ENCODE measurements at places on chromosomes 16 and 17.

DNA sequence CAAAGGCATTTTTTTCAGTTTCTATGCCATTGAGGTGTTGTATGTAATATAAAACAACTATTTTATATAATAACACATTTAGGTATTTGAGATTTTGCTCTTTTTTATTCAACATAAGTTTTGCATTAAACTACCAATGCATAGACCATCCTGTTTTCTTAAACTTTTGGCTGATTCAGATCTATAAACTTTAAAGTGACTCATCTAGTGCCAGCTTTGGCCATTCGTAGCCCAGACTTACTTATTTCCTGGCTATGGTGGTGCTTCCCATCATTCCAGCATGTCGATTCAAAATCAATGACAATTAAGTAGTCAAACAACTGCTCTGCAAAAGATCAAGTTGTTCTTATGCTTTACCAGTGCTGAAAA is 3.1 kb downstream of the ERI2 start:
- no peak for DNase-seq

DNA sequence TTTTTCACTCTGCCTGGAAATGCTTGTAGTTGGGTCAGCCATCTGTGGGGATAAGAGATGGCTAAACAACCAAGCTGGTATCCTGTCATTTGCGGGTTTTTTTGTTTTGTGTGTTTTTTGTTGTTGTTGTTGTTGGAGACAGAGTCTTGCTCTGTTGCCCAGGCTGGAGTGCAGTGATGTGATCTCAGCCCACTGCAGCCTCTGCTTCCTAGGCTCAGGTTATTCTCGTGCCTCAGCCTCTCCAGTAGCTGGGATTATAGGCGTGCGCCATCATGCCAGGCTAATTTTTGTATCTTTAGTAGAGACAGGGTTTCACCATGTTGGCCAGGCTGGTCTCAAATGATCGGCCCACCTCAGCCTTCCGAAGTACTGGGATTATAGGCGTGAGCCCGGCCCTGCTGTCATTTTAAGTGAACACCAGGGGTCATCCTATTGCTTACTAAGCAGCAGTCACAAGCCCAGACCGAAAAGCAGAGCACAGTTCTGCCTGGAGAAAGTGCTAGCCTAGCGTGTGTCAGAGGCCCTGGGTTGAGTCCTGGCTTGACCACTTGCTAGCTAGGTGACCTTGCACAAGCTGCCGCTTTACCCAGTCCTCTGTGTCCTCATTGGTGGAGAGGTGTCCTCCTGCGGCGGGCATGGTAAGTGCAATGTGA is 4.6 kb downstream of the SMCR8 start:
- no peak for DNase-seq

DNA sequence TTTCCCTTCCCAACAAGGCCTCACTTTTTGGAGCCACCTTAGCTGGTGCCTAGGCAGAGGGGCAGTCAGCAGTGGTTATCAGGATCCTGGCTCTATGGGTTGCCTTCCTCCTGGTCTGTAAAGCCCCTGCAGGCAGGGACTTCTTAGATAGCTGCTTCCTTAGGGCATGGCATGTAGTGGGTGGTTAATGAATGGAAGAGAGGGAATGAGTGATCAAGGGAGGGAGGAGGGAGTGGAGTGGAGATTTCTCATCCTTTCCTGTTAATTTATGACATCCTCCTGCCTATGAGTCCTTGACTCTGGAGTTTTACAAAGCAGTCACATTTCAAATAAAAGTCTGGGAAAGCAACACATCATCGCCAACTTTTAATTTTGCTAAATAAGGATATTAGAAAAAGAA is 40.7 kb downstream of the SNX20 start:
- no peak for DNase-seq

DNA sequence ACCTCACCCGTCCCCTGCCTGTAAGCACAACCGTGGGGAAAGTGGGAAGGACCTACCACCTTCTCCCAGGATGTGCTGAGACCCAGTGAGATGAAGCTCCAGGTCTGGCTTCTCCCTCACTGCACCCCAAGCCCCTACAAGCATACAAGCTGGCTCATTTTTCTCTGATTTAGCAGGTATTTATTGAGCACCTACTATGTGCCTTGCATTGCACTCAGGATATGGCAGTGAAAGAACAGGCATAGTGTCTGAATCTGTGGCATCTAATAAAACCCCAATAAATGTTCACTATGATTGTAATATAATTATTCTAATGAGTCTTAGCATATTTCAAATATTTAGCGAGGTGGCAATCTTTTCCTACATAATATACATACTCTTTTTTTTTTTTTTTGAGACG is 84.5 kb downstream of the LITAF start:
- no peak for DNase-seq

DNA sequence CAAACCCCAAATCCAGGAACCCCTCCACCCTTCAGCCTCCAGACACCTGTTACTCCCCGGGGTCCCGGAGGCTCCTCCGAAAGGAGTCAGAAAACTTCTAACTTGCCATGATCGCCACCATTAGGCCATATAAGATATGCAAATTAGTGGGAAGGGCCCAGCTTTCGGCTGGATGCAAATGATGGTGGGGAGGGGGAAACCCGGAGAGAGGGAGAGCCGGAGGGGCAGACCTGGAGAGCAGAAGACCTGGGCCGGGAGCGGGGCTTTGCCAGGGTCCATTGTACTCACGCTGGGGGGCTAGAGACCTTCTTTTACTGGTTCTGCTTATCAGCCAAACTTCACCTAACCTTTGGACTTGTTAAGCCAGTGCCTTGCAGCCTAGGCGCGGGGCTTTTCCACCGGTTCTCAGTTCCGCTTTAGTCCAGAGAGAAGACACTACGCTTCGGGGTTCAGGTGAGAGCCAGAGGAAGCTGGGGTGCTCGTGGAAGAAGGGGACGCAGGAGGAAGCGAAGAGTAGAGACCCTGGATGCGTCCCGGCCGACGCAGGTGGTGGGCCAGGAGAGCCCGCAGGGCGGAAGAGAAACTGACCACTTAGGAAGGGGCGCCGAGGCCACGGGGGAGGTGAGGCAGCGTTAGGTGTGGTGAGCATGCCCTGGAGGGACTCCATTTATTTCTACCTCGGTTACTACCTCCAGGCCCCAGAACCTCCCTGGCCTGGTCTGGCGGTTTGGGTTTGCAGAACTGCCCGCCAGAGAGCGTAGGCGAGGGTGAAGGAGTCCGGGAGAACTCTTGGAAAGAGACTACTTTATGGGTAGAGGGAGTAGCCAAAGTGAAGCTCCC is at the start of gene HNF1B:
TSS of gene HNF1B (minus strand) at position 99 of the 840 bp plus-strand sequence. CDS start 175 bp downstream, outside the sequence.
- DNase-seq, result no peak

DNA sequence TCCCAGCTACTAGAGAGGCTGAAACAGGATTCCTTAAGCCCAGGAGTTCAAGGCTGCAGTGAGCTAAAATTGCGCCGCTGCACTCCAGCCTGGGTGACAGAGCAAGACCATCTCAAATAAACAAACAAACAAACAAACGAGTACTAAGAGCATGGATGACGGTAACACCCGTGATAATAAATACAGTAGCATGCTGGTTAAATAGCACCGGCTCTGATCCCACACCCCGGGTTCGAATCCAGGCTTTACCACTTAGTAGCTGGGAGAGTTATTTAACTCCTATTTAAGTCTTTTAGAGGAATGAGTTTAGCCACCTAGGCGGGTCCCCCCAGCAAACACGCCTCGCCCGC is 301 bp upstream of the METTL22 start:
- no peak for DNase-seq

GRCh38 chr17:40791787-40792436 is 7.8 kb downstream of the KRT28 start:
- DNase-seq, result no peak

- no peak for DNase-seq
Measured at GRCh38 chr16:17723531-17724134, 252.9 kb upstream of the XYLT1 start.

DNA sequence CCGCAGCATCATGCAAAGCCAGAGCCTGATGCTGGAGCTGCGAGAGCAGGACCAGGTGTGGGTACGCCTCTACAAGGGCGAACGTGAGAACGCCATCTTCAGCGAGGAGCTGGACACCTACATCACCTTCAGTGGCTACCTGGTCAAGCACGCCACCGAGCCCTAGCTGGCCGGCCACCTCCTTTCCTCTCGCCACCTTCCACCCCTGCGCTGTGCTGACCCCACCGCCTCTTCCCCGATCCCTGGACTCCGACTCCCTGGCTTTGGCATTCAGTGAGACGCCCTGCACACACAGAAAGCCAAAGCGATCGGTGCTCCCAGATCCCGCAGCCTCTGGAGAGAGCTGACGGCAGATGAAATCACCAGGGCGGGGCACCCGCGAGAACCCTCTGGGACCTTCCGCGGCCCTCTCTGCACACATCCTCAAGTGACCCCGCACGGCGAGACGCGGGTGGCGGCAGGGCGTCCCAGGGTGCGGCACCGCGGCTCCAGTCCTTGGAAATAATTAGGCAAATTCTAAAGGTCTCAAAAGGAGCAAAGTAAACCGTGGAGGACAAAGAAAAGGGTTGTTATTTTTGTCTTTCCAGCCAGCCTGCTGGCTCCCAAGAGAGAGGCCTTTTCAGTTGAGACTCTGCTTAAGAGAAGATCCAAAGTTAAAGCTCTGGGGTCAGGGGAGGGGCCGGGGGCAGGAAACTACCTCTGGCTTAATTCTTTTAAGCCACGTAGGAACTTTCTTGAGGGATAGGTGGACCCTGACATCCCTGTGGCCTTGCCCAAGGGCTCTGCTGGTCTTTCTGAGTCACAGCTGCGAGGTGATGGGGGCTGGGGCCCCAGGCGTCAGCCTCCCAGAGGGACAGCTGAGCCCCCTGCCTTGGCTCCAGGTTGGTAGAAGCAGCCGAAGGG is 24.2 kb downstream of the C1QTNF1 start:
- DNase-seq, result peak; percentile 39

GRCh38 chr17:1227917-1228780 is 42.1 kb upstream of the BHLHA9 start:
- DNase-seq, result no peak

DNA sequence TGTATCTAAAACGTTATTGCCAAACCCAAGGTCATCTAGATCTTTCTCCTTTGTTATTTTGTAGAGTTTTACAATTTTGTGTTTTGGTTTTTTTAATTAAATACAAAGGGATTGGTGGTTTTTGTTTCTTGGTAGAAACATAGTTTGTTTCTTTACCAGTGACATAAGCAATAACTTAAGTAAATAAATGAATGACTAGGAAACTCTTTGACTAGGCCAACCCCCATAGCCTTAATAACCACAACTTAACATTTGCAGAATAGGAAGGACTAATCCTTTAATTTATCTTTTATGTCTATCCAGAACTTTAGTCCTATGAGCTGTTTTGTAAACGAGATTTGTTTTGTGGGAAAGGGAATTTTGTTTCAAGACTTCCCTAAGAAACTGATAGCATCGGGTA is 162.5 kb downstream of the PRKCA start:
- DNase-seq, result no peak

- DNase-seq, result peak; percentile 42
Measured at GRCh38 chr16:68084504-68085258, 489 bp upstream of the NFATC3 start.

GRCh38 chr16:645852-646678 is 3.1 kb upstream of the WDR90 start:
- no peak for DNase-seq

DNA sequence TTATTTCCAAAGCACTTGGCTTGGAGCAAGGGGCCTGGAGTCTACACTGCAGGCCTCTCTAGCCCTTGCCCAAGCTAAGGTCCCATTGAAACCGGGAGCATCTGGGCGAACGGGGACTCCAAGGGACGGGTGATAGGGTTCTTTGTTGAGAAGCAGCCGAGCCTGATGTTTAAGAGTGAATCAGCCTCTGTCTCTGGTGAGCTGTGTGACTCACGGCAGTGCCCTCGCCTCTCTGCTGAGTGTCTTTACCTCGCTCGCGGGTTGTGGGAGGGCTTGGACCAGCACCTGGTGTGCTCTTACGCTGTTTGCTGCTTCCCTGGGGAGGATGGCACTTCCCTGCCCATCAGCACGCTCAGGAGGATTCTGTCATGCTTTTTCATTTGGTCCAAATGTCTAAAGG is 1.3 kb downstream of the HGS start:
- DNase-seq, result no peak
